Activated CD4-positive, alpha-beta T cell treated with anti-CD3 and anti-CD28 coated beads, Interleukin-2, amount 10 ng/mL, durations not matched to agents 24 days and 14 days (primary cell): ENCODE measurements at places on chromosomes 2 and 18.

- DNase-seq: no peak
Observed at GRCh38 chr2:32572030-32572429, 55.8 kb upstream of the TTC27 start.

GRCh38 chr2:217520356-217521010, 482.3 kb downstream of the TNS1 start:
- DNase-seq: no peak

DNA sequence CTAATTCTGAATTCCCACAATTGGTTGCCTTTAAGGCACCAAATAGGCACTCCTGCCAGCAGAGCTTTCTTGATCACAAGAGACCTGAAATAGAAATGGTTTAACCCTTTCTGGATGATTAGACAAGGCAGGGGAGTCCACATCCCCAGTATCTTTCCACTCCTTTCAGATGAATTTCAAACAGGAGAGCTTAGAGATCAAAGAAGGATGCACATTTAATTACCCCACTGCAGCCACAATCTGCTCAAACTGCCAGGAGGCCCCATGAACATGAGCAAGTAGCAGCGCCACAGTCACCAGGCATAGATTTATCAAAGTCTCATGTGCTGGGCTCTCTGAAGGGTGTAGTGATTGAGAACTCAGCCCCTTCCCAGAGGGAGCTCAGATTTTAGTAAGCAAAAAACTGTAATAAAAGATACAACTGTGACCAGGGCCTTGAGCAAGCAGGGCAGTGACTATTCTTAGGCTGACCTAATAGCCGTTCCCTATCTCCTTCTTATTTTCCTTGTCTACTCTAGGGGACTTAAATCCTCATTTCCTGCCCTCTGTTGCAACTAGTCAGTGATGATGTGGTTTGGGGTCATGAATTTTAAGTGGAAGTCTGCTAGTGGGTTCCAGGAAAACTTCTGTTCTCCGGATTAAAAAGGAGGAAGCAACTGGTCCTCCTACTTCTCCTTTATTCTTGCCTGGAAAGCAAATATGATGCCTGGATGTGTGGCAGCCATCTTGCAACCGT, 53.7 kb downstream of the SLC4A3 start:
- DNase-seq: no peak

DNA sequence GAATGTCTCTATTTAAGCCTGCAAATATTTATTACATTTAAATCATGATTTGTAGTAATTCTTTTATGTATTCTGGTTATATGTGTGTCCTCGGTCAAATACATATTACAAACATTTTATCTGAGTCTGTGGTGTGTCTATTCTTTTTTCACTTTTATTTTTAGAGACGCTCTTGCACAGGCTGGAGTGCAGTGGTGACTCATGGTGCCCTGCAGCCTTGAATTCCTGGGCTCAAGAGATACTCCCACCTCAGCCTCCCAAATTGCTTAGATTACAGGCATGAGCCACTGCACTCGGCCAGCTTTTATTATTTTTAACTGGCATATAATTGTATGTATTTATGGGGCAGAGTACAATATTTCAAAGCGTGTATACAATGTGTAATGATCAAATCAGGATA, 47.5 kb downstream of the ARID5A start:
- no peak for DNase-seq

DNA sequence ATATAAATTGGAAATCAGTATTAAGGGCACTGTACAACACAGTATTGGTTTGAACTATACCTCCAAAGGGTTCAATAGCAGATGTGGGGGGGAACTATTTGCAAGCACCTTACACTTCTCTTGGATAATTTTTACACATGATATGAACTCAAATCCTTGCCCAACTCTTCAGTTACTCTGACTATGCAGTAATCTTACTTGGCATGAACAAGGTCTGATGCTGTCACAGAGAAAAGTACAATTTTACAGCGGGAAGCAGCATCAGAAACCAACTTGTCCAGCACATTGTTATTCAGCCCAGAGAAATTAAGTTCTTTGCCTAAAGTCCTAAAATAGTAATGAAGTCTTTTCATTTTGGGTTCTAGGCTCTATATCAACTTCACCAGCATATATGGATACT, 98.2 kb downstream of the ZNF521 start:
- no peak for DNase-seq

DNA sequence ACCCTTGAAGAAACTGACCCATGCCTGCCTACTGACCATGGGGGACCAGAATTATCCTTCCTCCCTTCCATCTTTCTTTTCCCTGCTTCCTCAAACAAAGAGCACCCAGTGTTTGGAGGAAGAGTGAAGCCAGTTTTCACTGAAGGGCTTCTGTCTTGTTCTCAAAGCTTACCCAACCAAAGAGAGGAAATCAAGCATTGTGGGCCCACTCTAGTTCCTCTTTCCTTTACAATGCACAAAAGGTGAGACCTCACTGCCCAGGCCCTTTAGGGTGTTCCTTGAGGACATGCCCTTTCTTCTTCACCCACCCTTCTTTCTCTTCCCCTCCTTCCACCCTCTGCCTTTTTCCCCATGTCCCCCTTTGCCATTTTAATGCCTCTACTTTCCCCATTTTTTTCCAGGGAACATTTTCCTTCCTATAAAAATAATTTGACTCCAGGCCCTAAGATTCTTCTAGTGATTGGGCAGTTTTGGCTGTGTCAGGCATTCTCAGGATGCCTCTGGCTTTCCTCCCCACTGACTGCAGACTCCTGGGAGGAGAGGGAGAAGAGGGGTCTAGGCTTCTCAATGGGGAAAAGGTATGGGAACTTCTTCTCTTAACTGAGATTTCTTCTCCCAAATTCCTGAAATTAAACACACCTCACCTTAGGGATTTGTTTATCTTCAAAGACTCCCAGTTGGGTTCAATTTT, 126.6 kb upstream of the RMDN2 start:
- DNase-seq: peak; percentile 45

- no peak for DNase-seq
Observed at GRCh38 chr2:217900010-217900779, 102.6 kb downstream of the TNS1 start.

GRCh38 chr18:73793386-73793785, 354.2 kb downstream of the FBXO15 start:
- peak; percentile 12 for DNase-seq

DNA sequence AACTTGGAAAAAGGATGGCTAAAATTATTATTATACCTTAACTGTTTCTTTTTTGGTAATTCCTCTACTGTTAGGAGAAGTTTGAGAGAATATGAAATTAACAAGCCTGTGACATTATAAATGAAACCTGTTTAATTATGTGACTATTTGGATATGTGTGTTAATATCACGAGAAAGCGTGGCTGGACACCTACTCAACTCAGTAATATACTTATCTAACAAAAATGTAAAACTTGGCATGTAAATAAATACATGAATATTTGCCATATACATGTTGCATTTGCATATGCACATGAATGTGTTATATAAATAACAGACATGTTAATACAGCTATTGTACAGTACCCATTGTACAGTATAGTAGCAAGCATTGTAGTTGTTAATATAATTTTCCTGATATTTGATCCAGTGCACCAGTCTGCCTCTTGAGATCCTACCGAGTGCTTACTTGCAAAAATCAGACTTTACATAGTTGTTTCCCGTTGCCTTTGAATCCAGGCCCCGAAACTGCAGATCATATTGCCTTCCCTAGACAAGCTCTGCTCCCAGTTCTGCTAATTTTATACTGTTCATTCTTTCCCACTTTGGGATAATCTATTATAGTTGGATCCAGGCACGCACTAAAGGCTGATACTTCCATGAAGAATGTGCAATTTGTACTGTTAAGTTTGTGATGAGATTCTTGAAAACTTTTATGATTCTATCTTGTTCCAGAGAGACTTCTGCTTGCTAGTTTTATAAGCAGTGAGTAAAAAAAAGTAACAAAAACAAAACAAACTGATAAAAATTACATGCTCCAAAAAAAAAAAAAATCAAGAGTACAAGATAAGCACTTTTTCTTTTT, 395.6 kb downstream of the ARHGAP15 start:
- no peak for DNase-seq

DNA sequence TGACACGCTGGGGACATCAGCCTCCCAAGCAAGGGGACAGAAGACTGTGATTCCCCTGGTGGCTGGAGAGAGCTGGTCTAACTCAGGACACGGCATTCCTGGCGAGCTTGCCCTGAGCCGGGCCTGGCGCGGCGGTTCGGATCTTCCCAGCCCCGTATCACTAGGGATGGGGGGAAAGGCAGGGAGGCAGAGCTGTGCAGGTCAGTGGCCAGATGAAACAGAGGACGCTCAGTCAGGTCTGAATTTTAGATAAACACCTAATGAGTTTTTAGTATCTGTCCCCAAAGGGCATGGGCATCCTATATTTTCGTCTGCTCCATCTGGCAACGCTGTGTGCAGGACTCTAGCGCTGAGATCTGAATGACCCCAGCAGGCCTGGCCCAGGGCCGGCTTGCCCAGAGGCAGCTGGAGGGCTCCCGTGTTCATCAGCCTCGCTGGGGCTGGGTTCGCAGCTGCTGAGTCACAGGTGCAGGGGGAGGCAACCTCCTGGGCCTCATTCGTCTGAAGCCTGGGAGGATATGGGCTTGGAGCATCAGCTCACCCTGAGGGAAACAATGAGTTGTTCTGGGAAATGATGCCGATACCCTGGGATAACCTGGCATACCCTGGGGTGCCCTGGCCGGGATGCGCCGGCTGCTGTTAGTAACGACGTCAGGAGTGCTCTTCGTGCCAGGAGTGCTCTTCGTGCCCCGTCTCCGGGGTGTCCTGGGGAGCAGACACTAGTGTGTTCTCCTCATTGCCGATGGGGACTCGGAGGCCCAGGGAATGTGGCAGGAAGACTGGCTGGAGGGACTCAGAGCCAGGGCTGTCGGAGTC, 48.1 kb upstream of the HPCAL1 start:
- DNase-seq: no peak

DNA sequence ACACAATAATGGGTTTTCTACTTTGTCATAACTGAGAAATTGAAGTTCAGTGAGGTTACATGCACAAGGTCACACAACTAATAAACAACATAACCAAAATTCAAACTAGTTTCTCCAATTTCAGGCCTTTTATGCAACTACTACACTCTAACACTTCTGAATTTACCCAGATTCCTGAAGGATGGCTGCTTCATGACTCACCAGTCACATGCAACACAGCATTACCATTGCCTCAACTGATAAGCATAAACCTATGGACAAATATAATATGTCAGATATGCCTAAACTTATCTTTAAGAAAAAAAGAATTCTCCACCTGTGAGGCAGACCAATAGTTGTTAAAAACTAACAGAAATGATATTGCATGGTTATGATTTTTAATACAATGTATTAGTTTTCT, 586.5 kb upstream of the SLC8A1 start:
- DNase-seq: no peak

DNA sequence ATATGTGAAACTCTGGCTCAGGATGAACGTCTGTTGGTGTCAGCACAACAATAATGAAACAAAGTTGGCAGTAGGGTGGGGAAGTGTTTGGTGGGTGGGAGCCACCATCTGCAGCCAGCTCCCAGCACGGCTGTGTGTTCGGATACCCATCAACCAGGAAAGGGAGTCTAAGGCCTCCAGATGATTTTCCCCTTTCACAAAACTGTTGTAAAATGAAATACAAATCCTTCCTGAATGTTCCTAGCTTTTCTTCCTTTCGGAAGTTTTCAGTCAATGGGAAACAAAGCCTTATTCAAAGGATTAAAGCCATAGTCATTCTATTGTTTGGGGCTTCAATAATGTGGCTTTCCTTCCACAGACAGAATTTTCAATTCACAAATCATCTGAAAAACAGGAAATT, 14.5 kb upstream of the DARS1 start:
- no peak for DNase-seq

GRCh38 chr2:85264471-85264870, 63.3 kb downstream of the TGOLN2 start:
- DNase-seq: no peak

DNA sequence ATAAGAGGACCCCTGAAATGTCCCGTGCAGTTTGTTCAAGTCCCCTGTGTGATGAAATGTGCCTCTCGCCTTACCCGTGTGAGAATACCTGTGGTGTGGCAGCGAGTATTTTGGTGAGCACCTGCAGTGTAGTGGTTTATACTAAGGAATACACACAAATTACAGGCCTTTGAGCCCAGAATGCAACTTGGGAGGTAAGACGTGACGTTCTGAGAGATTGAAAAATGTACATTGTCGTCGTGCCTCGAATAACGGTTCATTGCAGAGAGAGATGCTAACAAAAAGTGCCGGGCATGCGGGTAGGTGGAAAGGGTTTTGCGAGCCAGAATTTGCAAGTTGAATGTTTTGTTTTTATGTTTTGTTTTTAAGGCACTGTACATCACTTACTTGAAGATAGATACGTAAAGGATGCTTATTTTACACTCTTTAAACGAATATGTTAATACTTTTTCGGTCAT, 867 bp downstream of the RBBP8 start:
- DNase-seq: no peak

- no peak for DNase-seq
Observed at GRCh38 chr2:233124421-233125080, 64.4 kb downstream of the INPP5D start.

- peak; percentile 86 for DNase-seq
Observed at GRCh38 chr2:169363560-169364150, 1.3 kb upstream of the LRP2 start.
